ENCODE measurements at places on chromosomes 2 and 18.

DNA sequence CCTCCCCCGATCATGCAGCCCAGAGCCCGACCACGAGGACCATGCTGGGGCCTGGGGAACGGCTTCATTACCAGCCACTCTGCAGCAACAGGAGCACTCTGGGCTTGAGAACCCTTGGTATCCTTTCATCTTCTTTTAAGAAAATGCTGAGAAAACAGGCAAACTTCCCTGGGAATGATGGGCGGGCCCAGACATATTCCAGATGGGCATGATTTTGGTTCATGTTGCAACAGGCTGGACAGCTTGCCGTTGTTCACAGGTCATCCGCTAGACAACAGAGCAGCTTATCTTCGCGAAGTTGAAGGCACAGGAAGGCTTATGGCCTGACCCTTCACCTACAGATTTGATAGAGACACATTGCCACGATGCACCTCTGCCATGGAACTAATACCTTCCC lies 121.0 kb downstream of the KLHL29 start:
- no peak for DNase-seq

DNA sequence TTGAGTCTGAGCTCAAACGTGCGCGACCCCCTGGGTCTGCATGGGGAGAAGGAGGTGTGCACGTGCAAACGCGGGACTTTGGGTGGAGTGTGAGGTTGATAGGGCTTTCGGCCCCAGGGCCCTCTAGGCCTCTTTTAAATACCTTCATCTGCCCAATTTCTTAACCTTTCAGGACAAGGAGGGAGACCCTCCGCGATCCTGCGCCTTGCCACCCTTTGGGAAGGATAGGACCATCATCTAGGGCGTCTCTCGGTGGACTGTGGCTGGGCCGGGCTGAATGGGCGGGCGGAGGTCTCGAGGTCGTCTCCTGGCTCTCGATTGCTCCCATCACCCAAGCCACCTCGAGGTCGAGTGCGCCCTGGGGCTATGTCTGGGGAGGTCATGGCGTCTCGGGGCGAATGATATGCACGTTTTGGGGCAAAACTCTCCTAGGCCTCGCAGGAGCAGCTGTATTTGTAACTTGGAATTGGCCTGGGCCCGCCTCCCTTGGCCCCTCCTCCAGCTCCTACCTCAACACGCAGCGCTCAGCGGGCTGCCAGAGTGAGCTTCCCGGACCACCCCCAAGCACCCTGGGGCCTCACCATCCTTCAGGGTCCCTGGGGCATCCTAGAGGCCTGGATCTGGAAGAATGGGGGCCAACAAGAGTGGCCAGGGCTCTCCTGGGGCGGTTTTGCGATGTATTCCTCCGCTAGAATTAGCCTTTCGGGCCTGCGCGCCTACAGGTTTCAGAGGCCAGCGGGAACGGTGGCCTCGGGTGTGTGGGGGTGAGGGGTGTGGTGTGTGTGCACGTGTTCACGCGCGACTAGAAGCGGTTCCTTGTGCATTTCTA lies 8.7 kb upstream of the SIX3 start:
- no peak for DNase-seq

DNA sequence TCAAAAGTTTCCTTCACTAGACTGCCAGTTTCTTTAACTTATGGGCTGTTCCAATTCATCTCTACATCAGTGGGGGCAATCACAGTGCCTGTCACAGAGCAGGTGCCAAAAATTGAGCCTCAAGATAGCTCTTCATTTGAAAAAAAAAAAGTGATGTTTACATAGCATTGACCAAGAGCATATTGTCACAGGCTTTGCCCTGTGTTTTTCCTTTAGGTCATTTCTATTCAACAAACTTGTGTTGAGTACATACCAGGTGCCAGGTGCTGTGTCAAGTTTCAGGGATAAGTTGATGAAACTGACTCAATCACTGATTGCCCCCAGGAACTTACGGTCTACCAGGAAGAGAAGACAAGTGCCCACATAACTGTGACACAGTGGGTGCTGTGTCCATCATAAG lies 22.2 kb upstream of the NT5C1B start:
- no peak for DNase-seq

GRCh38 chr2:134218414-134218813 lies 35.5 kb upstream of the MGAT5 start:
- no peak for DNase-seq

- no peak for DNase-seq
Measured at GRCh38 chr2:228798458-228799207, 472.5 kb downstream of the PID1 start.

DNA sequence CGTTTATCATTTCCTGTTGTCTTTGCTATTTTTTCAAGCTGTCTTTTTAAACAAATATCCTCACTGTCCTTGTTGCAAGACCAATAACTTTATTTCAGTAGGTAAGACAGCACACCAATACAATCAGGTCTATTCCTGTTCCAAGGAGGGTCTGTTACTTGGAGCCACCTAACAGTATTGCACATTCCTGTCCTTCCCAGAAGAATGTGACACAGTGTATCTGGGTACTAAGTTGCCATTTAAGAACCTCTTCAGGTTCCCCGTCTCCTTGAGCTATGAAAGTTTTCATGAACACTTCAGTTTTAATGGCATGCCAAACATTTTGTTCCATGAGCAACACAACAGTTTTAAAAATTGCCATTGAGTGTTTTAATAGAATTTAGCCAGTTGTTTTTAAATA lies 138.9 kb upstream of the CAVIN2 start:
- DNase-seq, result no peak

DNA sequence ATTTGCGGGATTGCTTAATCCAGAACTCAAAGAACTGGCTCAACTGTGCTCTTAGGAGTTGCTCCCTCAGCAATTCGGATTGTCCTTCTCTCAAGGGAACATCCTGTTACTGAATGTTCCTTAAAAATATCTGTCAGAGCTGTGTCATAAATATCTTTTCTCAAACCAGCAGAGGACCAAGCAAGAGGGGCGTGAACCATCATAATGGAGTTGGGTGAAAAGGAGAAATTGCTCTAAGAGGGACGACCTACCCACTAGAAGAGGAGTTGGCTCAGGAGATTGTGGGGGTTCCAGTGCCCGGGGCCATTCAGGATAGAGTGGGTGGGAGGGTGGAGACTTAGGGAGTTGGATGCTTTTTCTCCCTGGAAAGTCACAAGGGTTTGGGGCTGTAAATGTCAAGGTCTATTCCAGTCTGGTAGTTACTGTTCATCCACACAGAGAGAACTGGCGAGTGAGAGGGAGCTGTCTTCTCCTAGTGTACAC lies 59.5 kb downstream of the MERTK start:
- DNase-seq, result no peak

DNA sequence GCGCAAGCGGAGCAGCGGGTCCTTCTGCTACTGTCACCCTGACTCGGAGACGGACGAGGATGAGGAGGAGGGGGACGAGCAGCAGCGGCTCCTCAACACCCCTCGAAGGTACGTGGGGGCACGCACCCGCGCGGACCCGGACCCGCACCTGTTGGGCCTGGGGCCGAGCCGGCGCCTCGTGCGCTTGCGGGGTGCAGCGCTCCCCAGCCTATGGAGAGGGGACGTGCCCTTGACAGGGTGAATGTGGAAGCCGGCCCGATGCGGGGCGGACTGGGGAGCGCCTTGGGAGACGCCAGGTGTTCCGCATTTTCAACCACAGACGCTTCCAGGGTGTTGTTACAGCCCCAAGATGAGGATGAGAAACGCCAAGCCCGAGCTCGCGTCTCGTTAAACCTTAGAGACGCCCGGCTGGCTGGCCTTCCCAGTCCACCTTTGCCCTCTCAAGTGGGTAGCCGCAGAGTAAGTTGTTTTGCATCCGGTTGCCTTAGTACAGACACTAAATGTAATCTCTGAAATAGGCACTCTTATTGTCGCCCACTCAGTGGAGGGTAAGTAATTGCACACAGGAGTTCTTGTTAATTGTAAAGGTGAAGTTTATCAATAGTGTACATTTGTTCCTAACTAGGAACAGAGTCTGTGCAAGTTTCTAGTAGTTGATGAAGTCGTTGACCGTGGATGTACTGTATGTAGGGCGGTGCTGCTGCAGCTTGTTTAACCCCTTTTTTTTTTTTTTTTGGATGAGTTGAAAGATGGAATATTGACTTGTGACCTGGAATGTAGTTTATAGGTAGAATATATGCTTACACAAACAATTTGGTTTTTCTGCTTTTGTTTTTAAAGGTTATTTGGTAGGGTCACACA lies 815 bp downstream of the GMCL1 start:
- peak; percentile 30 for DNase-seq

- DNase-seq, result no peak
Measured at GRCh38 chr18:31710826-31711225, 26.4 kb upstream of the B4GALT6 start.

- no peak for DNase-seq
Measured at GRCh38 chr18:58303363-58303762, 259.3 kb downstream of the NEDD4L start.

DNA sequence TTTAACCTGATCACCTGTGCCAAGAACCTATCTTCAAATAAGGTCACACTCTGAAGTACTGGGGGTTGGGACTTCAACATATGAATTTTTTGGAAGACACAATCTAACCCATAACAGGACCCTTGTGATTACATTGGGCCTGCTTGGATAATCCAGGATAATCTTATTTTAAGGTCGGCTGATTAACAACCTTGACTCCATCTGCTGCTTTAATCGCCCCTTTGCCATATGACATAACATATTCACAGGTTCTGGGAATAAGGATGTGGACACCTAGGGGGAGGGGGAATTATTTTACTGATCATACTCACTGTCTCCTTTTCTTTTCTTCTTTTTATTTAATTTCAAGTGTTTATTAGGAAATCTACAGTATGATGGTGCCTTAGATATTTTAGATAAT lies 34.8 kb downstream of the CDH20 start:
- no peak for DNase-seq

DNA sequence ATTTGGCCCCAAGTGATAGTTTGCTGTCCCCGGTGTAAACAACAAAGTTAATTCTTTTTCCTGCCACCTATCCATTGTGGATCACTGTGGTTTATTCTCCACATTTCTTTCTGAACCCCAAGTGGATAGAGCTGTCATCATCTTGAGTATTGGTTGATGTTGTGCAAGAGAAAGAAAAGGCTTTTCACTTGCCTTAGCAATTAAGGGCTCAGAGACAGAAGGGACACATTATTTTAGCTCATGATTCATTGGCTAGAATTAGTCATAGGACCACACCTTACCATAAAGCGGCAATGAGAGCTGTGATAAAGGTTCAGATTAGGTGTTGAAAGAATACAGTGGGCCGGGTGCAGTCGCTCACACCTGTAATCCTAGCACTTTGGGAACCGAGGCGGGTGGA lies 442.1 kb upstream of the DCC start:
- DNase-seq, result no peak

DNA sequence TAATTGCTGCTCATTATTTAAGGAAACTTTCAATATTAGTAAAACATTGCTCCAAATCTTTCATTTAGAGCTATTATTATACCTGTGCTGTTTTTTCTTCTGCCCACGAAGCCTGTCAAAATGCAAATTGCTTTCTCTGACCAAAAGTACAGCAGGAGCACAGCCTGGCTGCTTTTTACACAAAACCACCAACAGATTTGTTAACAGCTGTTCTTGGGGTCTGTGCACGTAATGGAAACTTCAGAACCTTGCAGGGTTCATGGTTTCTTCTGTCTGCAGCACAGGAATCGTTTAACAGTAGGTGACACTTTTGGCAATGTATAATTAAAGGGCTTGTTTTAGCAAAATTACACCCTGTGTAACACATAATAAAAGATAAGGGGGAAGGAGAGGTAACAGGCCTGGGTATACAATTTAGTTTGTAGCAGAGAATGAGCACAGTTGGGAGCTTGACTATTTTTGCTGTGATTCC lies 447.3 kb downstream of the KCNJ3 start:
- DNase-seq, result no peak

All from NCI-H1105 treated with DMSO at 0.1 percent for 48 hours (cell line).